ENCODE measurements at places on chromosomes 7 and 10.

GRCh38 chr10:3186368-3186767, 13.8 kb upstream of the PITRM1 start:
- no peak for DNase-seq

DNA sequence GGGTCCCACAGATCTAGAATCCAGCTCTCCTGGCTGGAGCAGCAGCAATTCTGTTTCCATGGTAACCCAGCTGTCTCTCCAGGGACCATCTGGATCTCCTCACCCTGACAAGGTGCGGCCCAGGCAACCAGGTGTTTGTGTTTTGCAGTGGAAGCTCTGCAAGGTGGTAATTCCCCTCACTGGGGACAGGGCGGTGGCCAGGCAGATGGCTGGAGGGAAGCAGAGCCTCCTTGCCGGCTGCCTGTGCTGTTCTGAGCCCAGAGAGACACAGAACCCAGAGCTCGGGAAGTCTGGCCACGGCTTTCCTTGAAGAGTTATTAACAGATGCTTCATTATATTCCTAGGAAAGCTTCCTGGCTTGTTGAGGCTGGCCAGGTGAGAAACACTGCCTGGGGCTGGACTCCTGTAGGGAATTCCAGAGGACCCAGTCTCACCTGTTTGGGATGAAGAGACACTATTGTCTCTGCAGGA, 118.2 kb upstream of the PPIF start:
- DNase-seq: no peak

DNA sequence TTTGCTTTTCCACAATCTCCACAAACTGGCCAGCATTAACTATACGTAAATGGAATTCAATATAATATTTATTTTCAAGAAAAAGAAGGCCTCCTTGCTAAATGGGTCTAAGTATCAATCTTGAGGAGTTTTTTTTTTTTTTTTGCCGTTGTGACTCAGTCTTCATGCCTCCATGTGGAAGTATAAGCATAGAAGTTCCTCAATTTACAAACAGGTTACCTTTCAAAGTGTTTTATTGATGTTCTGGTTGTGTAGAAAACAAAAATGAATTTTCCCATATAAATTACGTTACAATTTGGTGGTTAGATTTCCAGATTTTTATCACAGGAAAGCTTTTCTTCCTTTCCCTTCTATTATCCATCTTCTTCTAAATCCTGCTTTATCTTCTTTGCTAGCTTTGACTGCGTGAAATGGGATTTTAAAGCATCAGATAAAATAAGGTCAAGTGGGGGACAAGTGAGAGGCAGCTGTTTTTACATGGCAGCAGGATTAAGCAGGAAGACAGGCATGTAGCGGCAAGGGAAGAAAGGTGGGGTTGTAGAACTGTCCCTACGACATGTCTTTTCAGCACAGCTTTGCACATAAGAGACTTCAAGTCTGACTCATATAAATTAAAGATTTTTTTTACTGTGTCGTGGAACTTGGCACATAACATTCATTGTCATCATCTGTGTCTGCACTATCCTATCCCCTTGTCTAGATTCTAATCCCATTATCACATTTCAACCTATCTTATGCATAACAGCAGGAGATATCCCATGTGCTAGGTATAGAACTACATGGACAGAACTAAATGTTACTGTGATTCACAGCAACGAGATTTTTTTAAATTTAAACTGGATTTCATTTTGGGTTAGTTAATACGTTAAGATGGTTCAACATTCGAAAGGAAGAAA, 135.3 kb upstream of the FAM3C start:
- peak; percentile 21 for DNase-seq

DNA sequence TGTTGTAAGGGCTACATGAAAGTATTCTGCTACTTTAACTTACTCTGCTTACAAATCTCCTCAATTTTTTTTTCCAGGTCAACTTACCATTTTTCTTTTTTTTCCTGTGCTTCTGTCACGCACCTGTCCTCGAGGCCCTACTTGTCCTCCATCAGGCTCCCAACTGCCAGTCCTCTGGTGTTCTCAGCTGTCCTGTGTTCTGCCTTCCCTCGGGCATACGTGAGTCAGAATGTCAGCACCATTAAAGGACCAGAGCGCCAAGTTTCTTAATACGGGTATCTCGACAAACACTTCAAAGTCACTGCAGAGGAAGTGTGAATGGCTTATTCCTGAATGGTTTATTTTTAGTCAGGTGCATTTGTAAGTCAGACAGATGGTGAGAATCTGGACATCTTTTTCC, at the start of gene TEX47:
TEX47 (minus strand) TSS at position 185 of the 400 bp plus-strand sequence. CDS start 795 bp downstream, outside the sequence.
- DNase-seq: no peak

DNA sequence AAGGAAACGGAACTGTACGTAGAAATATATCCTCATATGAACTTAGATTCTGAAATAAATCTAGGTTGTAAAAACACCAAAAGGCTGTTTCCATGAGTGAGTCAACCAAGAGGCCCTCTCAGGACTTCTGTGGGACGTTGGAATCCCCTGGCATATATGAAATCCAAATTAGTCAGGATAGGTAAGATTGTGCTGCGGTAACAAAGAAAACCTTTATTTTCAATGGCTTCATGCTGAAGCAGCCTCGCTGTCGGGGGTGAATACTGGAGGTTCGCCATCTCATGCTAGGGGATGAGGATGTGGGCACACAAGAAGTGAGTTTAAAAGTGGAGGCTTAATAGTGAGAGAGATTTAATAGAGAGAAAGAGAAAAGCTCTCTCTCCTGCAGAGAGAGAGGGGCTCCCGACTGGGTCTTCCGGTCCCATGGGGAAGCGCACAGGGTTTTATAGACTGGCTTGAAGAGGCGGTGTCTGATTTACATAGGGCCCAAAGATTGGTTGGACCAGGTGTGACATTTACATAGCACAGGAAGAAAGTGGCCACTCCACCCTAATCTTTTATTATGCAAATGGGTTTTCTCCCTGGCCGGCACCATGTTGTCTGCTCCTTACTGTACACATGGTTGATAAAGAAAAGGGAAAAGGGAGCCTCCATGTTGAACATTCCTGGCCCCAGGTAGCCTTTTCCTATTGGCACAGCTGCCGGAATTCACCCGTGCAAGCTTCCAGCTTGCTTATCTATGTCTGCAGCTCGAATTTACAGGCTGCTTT, 52.3 kb upstream of the SEPHS1 start:
- DNase-seq: no peak

GRCh38 chr7:157529768-157530560, 193.2 kb downstream of the DNAJB6 start:
- DNase-seq: no peak

DNA sequence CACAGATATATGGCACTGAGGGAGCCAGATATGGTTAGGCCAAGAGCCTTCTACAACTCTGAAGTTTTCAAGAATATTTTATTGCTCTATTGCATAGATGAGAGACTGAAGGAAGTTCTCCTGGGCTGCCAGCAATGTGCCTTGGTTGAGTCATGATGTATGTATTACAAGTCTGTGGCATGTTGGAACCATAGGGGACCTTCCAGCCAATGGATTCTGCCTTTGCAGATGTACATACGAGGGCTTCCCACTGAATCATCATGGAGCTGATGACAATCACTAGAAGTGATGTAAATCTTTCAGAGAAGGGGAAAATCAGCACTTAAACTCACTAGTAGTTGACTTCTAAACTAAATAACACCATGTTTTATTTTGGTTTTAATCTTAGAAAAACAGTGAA, 419.5 kb downstream of the PHTF2 start:
- DNase-seq: no peak

- DNase-seq: peak; percentile 88
These were observed at the start of gene LRRTM3 for GRCh38 chr10:66925896-66926715. LRRTM3 (plus strand) TSS chr10:66926036.

DNA sequence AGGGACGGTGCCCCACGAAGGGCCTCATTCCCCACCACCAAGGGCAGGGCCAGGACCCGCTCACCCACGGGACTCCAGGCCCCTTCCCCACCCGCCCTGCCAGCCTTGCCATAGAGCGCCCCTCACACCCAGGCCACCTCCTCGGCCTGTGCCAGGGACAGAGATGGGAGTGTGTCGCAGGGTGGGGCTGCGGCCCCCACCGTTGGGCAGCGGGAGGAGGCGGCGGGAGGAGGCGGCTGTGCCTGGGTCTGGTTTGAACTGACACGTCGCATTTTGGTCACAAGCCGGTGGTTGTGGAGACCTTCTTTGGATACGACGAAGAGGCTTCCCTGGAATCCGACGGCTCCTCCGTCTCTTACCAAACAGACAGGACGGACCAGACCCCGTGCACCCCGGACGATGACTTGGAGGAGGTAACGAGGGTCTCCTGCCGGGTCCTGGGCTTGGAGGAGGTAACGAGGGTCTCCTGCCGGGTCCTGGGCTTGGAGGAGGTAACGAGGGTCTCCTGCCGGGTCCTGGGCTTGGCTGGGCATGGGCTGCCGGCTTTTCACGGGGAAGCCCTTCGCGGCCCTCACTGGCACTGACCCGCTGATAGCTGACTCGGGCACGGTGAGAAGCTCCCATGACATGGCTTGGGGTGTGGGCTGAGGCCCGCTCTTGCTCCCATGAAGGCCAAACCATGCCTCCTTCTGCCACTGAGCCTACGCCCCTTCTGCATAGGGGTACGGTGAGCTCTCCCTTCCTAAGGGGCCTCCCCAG, 46.4 kb upstream of the DPYSL4 start:
- DNase-seq: no peak

DNA sequence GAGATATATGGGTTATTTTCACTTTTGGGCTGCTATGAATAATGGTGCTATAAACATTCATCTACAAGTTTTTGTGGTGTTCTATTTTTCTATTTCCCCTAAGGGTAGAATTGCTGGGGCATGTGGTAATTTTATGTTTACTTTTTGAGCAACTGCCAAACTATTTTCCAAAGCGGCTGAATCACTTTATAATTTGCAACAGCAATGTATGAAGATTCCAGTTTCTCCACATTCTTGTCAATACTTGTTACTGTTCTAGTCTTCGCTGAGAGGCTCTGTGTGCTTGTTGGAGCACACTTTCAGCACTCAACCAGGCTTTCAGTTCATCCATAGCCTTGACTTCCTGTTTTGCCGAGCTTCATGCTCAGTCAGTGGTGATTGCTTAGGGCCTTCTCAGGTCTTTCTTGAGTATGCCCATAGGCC, 39.0 kb downstream of the ADK start:
- peak; percentile 80 for DNase-seq

GRCh38 chr7:114432703-114433102, 18.1 kb downstream of the FOXP2 start:
- DNase-seq: no peak

- peak; percentile 92 for DNase-seq
These were observed 169.5 kb upstream of the SVIL start for GRCh38 chr10:29804025-29804852.

- DNase-seq: peak; percentile 14
These were observed 141.2 kb downstream of the MLLT10 start for GRCh38 chr10:21675157-21675796.

- peak; percentile 57 for DNase-seq
These were observed 22.6 kb upstream of the CREB5 start for GRCh38 chr7:28389504-28390395.

DNA sequence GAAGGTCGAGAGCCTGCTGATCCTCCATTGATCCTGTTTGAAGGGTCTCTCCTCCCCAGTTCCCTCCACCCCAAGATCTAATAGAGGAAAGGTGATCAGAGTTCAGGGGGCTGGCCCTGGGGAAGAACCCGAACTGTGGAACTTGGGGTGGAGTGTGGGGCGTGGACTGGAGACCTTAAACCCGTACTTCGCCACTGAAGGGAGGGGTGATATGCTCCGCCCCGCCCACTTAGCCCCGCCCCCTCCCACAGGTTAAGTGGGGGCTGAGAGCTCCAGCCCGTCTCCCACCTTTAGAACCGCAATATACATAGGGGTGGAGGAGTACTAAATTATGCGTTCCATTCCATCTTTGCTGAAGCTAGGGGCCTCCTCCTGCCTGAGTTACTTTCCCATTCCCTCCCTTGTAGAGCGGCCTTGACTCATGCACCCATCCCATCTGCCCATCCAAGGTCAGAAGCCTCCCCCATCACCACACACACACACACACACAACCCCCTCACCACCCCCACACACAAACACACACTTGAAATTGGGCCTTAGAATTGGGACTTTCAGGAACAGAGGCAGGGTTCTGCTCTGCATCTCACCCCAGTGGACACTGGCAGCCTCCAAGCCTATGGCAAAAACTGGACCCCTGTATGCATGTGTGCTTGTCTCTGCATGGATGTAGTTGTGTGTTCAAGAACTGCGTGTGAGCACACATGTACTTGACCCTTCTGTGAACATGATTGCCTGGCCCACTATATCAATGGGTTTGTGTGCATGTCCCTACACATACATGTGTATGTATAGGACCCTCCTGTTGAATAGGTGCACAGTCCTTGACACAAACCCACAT, 991 bp downstream of the SEMA4G start:
- DNase-seq: no peak

- DNase-seq: no peak
These were observed 186.6 kb upstream of the LYZL1 start for GRCh38 chr10:29102233-29102632.

DNA sequence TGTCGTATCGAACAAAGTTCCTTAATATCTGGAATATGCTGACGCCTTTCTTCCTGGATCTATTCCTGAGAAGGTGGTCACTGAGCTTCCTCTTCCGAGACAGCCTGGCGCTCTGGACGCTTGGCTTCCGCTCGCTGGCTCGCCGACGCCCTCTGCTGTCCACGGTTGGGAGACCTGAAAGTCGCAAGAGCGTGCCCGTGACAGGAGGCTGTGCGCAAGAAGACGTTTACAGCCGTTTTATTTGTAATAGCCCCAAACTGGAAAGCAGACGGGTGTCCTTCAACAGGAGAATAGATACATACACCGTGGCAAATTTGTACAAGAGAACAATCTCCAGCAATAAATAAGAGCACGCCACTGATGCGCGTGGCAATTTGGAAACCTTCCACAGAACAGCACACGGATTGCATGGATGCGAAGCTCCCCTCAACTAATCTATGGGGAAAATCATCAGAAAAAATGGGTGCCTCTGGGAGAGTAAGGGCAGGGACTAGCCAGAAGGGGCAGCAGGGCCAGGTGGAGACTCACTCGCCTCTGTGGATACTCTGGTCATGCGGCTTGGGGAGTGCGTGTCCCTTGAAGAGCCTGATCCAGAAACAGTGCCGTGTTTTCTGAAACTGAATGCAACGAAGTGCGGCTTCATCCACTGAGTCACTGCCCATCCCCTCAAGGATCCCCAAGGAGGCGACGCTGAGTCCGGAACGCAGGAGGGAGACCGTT, 41.5 kb upstream of the BNIP3 start:
- peak; percentile 56 for DNase-seq

- DNase-seq: no peak
These were observed 742.3 kb upstream of the GALNT17 start for GRCh38 chr7:70389531-70390151.

GRCh38 chr7:80439894-80440821, 71.7 kb downstream of the GNAT3 start:
- peak; percentile 65 for DNase-seq

- DNase-seq: peak; percentile 38
These were observed 93.4 kb upstream of the PARD3 start for GRCh38 chr10:34908481-34908880.

Data from brain microvascular endothelial cell (primary cell).